ENCODE measurements at places on chromosomes 13 and 19.

DNA sequence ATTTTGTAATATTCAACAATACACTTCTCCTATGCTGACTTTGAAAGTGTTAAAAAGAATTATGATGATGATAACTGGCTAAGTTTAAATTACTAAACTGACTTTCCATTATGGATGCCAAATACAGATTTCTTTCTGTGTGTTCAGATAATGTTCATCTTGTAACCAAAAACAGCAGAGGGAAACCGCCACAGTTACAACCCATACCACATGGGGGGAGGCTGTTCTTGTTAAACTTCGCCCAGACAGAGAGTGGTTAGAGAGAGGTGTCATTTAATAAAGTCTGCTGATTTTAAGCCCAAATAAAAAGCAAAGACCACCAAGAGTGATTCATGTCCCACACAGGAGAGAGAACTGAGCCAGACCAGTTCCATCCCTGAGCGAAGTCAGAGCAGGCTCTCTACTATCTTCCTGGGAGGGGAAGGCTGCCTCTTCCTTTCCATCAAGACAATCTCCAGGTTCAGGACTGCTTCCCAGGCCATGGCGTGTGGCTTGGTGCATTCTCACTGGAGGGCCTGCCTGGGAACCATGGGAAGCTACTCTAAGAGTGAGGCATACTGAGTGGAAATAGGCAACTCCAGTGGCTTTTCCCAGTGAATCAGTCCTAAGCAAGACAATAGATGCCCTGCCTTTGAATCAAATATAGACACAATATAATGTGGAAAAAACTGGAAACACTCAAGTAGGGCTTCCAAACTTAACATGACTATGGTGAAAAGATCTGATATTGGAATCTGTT lies 18.2 kb downstream of the EFNB2 start:
- no peak for DNase-seq

GRCh38 chr13:50355797-50356196 lies 340.6 kb downstream of the KCNRG start:
- DNase-seq, result no peak

DNA sequence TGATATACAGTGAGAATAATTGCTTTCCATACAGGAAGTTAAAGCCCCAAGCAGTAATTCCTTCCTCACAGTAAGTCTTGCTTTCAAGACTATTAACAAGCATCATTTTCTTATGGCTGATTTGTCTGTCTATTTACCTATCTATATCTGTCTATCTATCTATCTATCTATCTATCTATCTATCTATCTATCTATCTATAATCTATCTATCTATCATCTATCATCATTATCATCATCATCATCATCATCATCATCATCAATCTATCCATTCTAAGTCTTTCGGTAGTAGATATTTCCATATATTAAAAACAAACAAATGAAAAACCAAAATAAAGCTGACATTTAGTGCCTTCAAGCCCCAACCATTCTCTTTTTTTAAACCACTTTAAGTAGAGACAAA lies 224.4 kb upstream of the RXFP2 start:
- DNase-seq, result no peak

DNA sequence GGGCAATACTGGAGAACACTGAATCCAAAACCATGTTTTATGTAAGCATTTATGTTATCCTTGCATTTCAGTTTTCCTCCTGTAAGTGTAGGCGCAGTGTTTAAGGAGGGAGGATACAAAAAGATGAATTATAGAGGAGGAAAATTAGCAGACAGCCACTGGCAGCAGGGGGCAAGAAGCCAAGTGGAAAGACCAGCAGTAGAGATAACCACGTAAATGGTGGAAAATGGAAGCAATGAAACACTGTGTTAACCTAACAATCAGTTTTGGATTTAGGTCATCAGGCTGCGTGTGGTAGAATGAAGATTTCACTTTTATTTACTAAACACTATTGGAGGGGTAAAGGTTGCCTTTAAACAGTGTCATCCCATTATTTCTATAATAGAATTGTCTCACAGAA lies 447.3 kb downstream of the GPC6 start:
- DNase-seq, result no peak

DNA sequence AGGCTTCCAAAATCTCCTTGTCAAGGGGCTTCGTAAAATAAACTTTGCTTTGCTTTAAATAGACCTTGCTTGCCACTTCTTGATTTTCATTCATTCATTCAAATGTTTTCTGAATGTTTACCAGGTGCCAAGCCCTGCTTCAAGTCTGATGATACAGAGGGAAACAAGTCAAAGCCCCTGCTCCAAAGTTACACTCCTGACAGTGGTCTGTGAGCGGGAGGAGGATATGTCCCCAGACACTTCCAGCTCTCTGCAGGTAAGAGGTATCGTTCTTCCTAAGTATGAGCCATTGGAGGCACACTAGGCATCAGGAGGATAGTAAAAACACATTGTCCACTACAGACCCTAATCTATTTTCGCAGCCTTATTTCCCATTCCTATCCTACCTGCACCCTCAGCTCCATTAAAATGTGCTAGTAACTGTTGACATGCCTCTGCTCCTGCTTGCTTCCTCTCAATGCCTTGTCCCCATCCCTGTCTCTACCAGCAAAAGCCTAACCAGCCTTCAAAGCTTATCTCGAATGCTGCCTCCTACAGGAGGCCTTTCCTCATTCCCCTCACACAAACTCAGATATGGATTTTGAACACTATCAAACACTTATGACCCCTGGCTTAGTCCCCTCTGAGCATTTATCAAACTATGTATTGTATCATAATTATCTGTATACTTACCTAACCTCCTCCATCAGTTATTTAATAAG lies 6.2 kb upstream of the WBP4 start:
- DNase-seq, result peak; percentile 15

DNA sequence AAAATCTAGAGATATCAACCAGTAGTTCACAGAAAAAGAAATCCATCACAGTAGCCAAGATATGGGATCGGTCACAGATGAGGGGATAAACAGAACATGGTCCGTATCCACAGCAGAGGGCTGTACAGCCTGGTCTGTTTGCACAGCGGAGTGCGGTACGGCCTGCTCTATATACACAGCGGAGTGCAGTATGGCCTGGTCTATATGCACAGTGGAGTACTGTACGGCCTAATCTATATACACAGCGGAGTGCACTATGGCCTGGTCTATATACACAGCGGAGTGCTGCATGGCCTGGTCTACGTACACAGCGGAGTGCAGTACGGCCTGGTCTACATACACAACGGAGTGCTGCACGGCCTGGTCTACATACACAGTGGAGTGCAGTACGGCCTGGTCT lies 43.0 kb upstream of the MCF2L start:
- DNase-seq, result no peak

GRCh38 chr13:112200200-112200599 lies 133.3 kb downstream of the SOX1 start:
- no peak for DNase-seq

DNA sequence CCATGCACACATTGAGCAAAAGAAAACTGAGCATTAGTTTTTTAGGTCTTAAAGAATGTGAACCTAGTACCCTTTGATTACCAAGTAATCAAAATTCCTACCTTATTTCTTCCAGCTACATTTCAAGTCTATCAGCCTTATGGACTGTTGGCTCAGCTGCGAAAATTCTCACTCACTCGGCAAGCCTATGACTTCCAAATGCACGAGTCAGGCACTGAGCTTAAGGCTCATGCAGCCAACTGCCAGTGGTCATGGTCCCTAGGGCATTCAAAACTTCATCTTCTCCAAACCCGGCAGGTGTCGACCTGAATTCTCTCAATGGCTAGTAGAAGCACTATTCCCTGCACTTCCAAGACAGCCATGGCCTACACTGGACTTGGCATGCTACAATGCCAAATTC lies 41.2 kb downstream of the RUBCNL start:
- no peak for DNase-seq

DNA sequence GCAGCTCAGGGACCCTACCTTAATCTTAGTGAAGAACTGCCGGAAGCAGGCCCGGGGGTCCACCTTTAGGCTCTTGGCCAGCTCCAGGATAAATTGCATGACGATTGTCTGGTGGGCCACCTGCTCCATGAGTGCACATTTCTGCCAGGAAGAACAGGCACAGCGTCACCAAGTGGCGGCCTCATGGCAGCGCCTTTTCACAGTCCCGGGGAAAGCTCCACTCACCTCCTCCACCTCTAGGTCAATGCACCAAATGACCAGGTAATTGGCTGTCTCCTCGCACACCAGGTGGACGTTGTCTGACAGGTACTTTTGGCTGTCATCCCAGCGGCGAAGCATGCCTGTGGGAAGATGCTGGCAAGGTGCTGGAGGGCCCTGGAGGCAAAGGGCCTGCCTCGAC lies 8.3 kb downstream of the CDC37 start:
- DNase-seq, result no peak

- no peak for DNase-seq
Measured at GRCh38 chr19:48674216-48674809, 1.5 kb upstream of the NTN5 start.

DNA sequence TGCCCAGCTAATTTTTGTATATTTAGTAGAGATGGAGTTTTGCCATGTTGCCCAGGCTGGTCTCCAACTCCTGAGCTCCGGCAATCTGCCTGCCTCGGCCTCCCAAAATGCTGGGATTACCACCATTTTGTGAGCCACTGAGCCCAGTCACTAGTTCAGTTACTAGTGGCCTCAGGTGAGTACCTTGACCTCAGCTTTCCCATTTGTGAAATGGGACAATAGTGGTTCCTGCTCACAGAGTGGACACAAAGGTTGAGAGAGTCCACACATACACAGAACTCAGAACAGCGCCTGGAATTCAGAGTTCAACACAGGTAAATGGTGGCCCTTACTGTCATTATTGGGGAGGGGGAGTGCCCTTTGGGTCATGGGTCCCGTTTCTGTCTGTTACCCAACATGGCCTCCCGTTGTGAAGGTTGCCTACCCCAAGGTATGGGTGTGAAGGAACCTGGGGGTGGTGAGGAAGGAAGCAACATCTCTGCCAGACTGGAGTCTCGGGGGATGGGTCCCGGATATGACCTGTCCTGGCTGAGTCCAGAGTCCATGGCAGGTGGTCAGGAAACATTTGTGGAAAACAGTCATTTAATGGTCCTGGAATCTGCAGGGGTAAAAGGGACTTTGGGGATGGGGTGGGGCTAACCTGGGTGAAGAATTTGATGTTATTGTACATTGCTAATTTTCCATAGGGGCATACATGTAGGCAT lies 11.7 kb upstream of the IRGC start:
- DNase-seq, result no peak

- DNase-seq, result no peak
Measured at GRCh38 chr13:95317039-95317989, 16.1 kb upstream of the ABCC4 start.

GRCh38 chr19:51123802-51124201 lies 904 bp upstream of the SIGLEC9 start:
- DNase-seq, result no peak

DNA sequence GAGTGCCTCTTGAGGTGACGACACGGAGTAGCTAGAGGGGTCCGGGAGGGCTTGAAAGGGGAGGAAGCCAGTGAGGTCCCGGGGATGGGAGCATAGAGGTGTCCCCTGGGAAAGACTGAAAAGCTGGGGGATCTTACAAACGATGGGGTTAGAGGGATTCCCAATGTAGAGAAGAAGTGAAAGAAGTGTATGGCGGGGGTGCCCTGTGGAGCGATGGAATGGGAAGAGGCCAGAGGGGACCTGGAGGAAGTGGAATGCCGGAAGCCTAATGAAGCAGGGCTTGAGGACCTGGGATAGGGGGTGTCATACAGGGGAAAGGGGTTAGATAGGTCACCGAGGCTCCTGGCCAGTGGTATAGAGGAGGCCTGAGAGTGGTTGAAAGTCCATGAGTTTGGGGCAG lies 580 bp downstream of the AP2A1 start:
- DNase-seq, result peak; percentile 41

GRCh38 chr19:43634872-43635560 lies 4.6 kb downstream of the CADM4 start:
- DNase-seq, result peak; percentile 63

DNA sequence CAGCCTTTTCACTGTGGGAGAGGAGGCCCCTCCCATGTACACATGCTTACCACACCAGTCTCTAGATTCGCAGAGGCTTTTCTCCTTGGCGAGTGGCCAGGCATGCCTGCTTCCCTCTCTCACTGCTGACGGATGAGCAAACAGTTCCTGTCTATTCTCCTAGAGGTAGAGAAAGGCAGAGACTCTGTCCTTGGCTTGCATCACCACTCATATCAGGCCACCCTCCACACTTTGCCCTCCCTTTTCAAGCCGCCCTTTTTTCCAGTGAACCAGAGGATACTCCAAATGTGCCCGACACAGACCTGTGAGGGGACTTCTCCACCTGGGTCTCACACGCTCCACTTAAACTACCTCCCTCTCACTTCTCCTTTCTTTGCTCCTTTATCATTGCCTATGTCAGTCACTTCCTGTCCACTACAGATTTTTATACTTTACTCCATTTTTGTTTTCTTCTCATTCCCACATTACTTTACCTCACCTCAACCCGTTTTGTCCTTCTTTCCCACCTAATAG lies 284.6 kb downstream of the DNAJC15 start:
- DNase-seq, result peak; percentile 92

DNA sequence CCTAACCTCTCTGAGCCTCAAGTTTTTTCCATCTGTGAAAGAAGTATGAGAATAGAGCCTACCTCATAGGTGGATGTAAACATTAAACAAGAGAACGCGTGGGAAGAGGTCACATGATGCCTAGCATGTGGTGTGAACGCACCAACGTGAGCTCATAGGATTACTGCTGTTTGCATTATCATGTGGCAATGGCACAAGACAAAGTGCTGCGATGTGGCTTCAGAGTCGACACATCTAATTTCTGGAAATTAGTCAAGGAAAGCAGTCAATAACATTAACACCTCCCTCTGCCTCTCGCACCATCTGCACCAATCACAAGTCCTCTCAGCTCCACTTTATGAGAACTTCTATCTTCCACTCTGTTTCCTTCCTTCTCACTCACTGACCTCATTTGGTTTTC lies 489.7 kb downstream of the COG6 start:
- no peak for DNase-seq

DNA sequence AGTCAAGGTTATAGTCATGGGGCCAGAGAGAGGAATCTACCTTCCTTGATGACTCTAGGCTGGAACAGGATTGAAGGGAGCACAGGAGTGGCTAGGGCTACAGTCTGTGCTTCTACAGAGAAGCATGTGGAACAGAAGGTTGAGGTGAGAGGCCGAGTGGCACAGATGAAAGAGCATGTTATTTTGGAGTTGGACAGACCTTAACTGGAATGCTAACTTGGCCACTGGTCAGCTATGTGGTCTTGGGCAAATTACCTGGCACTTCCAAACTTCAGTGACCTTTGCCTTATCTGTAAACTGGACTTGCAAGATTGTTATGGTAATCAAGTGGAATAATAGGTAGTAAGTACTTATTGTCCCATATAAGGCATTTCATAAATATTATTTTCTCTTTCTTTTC lies 252.7 kb downstream of the KCNRG start:
- no peak for DNase-seq
